ENCODE measurements at places on chromosomes 1 and 21.

GRCh38 chr21:31136891-31137290, 98.6 kb upstream of the KRTAP19-8 start:
- DNase-seq = no peak

DNA sequence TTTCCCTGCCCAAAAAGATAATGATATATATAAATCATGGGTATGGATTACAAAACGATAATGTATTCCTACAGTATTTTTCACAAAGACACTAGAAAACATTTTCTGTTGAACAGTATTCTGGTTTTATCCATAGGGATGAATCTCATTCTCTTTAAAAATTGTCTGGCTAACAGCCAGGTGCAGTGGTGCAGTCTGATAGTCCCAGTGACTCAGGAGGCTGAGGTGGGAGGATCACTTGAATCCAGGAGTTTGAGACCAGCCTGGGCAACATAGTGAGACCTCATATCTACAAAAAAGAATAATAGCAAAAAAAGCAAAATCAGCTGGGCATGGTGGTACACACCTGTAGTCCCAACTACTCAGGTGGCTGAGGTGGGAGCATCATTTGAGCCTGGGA, 23.3 kb downstream of the PIP5K1A start:
- DNase-seq = no peak

DNA sequence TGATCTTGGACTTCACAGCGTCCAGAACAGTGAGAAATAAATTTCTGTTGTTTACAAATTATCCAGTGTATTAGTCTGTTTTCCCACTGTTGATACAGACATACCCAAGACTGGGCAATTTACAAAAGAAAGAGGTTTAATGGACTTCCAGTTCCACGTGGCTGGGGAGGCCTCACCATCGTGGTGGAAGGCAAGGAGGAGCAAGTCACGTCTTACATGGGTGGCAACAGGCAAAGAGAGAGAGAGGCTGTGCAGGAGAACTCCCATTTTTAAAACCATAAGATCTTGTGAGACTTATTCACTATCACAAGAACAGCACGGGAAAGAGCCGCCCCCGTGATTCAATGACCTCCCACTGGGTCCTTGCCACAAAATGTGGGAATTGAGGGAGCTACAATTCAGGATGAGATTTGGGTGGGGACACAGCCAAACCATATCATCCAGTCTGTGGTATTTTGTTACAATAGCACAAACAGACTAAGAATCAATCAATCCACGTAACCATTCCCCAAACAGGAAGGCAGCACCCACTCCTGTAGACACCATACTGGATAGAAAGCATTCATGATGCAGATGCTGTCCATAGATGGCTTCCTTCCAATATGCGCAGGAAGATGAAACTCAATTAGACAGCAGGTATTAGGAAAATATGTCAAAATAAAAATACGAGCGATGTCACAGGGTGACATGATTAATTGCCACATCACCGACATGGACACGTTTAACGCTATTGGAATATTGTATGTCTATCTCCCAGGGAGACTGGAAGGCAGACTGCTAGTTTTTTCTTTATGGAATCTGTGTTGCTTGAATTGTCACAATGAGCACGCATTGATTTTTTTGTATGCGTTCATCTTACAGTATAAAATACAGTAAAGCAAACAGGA, 22.8 kb downstream of the ECE1 start:
- DNase-seq = no peak

DNA sequence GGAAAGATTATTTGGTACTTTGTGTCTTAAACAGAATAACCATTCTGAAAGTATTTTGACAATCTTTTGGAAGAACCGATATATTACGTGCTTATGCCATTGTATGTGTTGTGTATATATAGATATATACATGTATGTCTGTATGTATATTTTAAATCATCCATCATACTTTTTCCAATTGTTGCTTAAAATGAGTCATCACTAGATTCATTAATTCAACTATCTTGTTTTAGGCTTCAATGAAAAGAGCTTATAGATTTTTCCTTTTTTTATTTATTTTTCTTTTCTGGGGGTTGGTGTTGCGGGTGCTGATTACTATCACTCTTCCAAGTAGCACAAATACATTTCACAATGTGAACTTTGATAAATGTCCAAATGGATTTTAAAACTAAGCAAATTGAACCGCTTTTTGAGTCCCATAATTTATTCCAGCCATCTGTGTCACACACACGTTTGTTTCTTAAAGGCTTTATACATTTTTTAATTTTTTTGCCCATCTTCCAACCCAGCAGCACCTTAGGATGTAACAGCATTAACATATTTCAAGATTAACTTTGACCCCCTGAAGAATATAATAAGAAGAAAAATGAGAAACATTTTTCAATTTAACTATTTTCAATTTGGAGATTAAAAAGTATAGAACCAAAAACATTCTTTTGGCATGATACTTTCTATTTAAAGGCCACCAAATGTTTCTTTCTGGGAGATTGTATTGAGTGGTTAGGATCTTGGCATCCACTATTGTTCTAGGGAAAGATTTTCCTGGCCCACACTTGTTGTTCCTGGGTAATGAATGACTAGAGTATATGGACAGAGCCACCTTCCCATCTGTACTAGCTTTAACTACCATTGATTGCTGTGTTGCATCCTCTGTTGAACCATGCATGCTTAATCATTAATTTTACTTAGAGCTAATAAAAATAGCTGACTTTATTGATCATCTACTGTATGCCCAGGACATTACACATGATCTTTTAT, 9.3 kb upstream of the DPYD start:
- DNase-seq = no peak

DNA sequence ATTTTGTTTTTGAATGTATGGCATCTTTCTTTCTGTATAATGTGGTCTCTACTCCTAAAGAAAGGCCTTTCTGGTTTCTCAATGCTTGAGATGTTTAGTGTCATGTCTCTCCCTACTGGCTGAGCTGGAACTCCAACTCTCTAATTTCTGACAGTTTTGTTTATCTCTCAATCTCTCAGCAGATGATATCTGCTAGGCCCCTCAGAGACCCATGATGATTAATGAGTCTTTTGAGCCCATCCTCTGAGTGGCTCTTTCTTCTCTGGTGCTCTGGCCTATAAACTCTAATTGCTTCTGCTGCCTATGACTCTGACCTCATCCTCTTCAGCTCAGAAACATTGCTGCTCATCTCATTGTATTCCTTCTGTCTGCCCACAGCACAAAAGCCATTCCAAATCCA, 46.6 kb downstream of the CRB1 start:
- no peak for DNase-seq

GRCh38 chr21:45347712-45348499, 57.1 kb upstream of the COL18A1 start:
- DNase-seq = no peak

DNA sequence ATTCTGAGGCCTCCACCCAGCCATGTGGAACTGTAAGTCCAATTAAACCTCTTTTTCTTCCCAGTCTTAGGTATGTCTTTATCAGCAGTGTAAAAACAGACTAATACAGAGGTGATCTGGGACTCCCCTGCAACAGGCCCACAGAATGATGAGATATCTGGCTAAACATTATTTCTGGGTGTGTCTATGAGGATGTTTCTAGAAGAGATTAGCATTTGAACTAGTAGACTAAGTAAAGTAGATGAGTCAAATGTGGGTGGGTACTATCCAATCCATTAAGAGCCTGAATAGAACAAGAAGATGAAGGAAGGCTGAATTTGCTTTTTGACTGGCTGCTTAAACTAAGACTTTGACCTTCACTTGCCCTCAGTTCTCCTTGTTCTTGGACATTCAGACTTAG, 396.5 kb upstream of the LRRC7 start:
- no peak for DNase-seq

GRCh38 chr1:119903443-119903835, 7.1 kb upstream of the ADAM30 start:
- no peak for DNase-seq

All from activated CD8-positive, alpha-beta memory T cell treated with anti-CD3 and anti-CD28 coated beads, Interleukin-2, amount 50 U/mL, for 48 hours (primary cell).